Cerebellar cortex (tissue), 1 donor: ENCODE measurements at places on chromosomes 6 and 20.

GRCh38 chr6:55963301-55963700 lies 87.9 kb upstream of the BMP5 start:
- no peak for DNase-seq

DNA sequence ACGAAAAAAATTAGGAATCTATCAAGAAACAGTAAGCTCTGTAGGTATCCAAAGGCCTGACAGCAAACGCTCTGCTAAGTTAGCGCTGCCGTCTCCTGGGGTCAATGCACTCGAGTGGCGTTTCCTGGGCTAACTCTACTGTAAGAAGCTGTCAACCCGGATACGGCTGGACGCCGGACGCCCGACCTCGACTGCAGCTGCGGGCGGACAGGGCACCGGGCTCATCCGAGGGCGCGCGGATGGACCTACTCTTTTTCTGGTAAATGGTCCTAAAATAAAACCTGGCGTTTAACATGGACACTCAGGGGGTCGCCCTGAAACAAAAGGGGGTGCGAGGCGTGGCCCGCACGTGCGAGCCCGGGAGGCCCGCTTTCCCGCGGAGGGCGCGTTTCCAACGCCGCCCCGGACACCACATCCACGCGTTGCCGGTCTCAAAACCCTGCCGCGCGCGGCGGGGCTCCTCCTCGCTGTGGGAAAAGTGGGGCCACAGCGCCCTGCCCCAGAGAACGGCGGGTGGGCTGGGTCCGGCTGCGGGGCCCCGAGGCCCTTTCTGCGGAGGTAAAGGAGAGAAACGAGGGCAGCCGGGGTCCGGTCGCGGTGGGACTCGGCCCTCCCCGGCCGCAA lies 537 bp downstream of the TCP1 start:
- no peak for DNase-seq

DNA sequence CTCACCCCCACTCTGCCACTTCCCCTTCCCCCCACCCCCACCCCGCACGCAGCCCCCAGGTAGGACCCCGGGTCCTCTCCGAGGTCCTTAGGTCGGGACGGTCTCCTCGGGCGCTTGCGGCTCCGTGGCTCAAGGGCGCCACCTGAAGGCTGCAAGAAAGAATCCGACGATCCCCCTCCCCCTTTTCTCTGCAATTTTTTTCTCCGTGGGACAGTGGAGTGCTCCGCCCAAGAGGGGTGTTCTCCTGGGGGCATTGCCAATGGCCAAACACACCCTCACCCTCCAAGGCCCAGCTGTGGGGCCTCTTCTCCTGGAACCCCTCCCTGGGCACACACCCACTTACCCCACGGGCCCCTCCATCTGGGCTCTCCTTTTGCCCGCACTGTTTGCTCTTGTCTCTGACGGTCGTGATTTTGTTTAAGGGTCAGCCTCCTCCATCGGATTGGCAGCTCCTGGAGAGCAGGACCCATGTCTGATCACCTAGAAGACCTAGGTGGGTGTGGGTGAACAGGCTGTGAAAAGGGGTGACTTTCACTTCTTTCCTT lies 1.1 kb upstream of the TMEM74B start:
- DNase-seq: peak; percentile 43

DNA sequence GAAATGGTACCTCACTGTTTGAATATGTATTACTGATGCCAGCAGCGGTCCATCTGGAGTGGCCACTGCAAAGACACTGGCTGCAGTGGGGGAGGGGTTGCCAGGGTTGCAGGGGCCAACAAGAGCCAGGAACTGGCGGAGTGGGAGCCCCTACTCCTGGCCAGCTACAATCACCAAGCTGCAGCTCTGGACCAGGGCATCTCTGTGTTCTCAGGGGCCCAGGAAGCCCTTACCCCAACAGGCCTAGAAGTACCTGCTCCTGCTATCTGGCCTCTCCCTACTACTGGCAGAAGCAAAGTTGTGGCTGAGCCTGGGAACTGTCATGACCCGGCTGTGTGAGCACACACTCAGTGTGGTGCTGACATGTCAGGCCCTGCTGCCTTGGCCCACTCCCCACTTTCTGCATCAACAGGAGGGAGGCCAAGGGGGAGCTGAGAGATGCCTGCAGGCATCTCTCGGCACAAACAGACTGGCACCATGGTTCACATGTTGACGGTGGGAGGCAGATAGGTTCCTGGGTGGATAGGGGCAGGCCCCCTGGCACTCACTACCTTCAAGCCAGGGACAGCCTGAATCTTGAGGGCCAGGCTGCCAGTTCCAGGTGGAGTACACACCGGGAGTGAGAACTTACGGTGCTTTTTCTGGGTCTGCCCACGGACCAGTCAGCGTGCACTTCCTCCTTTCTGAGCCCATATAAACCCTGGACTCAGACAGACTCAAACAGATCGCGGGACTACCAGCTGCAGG lies 1188.0 kb downstream of the GRIK2 start:
- DNase-seq: no peak

GRCh38 chr20:6740096-6740495 lies 27.4 kb upstream of the BMP2 start:
- no peak for DNase-seq

DNA sequence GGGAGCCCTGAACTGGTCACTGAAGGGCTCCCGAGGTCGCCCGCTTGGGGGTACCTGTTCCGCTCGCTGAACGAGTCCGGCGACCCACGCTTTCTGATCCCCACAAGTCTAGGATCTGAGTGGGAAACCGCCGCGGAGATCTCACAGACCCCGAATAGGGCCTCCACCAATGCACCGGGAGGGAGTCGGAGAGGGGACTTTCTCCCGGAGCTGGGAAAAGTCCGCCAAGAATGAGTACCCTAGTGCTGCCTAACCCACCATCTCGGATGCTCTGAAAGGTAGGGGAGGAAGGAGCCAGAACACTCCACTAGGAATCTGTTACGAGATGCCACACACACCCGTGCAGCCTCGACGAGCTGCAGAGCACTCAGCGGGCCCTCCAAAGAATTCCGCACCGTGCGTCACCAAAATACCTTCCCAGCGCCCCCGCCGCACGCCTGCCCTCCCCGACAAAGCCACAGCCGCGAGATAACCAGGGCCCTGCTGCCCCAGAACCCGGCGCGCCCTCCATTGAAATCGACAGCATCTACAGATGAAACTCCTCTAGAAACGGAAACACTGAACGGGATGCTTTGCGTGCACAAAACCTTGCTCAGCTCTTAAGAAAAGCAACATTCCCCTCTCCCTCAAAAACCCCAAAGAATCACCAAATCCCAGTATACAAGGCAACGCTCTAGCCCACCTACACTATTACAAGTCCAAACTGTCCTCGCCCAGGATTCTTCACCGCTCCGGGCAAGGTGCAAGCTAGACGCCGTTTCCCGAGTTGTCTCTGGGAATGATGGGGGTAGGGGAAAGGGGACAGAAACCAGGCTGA lies 686 bp downstream of the COL12A1 start:
- DNase-seq: no peak

GRCh38 chr6:5537967-5538366 lies 276.7 kb downstream of the FARS2 start:
- DNase-seq: no peak

DNA sequence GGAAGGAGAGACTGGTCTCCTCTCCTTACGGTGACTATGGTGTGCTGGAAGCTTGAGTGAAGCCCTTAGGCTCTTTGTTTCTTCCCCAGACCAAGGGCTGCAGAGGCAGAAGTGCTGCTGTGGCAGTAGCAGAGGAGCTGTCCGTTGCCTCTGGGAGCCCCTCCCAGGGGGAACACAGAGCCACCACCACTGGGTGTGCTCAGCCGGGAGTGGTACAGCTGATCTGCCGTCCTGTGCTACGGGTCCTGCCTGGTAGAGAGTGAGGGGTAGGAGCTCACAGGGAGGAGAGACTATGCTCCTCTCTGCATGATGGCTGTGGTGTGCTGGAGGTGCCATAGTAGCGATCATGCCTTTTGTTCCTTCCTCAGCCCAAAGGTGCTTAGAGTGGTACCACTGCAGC lies 318.7 kb downstream of the DOK5 start:
- no peak for DNase-seq

DNA sequence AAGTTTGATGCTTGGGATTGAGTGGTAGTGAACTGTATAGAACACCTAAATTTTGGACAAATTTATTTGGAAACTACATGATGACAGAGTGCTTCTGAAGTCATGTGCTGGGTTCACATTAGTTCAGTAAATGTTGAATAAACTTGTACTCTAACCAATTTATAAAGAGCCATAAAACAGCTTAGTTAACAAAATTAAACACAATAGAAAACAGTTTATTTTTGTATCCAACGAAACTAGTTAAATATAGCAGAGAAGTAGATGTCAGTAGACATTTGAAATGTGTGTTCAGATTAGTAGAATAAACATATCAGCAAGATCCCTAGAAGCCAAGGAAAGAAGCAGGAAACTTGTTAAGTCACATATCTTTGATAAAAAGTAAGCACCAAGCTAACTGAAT lies 32.1 kb downstream of the SCAF8 start:
- DNase-seq: no peak

GRCh38 chr6:65646544-65646943 lies 60.5 kb downstream of the EYS start:
- no peak for DNase-seq

- DNase-seq: no peak
These were observed 50.3 kb upstream of the NAA20 start for GRCh38 chr20:19966840-19967239.

GRCh38 chr6:134419716-134420115 lies 101.8 kb upstream of the SGK1 start:
- no peak for DNase-seq
